ENCODE measurements at places on chromosomes 7 and 10. TPM values are rescaled to one million over a fixed set of nuclear protein-coding genes. Genes with fewer than 3 reads are reported as not detected.

Gene LRRTM3
- total RNA-seq, result not detected

Gene NRF1
- 4.5 TPM for total RNA-seq

Gene PRPF18
- total RNA-seq, result 8.8 TPM

Gene CLCN1
- not detected for total RNA-seq

Gene KLF14
- not detected for total RNA-seq

Gene CYP26C1
- total RNA-seq, result 0.08 TPM

- no peak for DNase-seq
Observed at GRCh38 chr7:55188590-55189138, 169.8 kb downstream of the EGFR start.

- no peak for DNase-seq
Observed at GRCh38 chr10:47420305-47421056, 36.4 kb upstream of the ZNF488 start.

- DNase-seq, result no peak
Observed at GRCh38 chr7:6655636-6656385, 18.7 kb downstream of the ZNF316 start.

DNA sequence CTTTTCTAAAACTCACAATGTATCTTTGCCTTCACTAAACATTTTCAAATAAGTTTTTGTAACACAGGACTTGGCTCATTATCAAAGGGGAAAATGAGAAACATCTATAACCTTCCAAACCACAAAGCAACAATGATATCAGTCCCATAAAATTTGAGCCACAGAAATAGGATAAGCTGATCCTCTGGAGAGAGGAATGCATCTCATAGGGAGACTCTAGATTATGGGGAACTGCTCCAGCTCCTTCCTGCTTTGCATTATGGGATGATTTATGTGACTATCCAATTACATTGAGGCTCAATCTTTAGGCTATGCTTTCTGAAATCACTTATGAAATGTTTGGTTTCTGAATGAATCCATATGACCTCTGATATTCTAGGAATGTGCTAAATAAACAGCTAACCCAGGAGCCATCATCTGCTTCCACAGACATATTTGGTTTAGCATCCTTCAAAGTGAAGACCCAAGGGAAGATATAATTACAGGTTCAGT is 70.4 kb downstream of the CUBN start:
- DNase-seq, result no peak

GRCh38 chr10:80714566-80714965 is 176.9 kb downstream of the SH2D4B start:
- DNase-seq, result no peak

DNA sequence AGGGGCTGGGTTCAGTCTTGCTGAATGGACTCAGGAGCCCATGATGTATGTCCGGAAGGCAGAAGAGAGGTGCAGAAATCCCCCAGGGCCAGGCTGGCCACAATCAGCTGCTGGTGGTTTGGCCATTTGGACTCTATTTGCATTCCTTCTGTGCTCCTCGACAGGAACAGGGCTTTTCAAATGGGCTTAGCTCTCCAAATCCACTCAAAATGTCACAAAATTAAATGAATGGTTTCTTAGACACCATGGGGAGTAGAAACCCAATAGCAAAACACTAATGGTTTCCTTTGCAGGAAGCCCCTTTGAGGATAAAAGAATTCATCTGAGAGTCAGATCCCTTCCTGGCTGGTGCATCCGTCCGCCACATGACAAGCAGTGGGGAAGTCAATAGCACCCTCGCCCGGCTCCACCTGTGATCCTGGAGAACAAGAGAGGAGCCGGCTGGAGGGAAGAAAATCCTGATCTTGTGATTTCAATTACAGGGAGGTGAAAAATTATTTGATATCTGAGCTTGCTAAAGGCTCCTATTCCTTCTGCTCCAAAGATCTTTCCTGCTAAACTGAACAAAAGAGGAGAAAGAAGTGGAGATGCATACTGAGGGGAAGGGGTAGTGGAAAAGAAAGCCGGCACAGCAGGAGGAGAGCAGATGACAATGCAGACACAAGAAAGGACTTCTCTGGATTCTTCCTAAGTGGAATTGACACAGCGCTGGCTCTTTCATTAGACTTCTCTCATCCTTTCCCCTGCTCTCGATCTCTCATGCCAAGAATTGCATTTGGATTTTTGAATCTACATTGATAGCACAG is 190.7 kb downstream of the C7orf25 start:
- DNase-seq, result no peak
